ENCODE measurements at places on chromosomes 6 and 20.

GRCh38 chr6:101961357-101961756, 567.8 kb downstream of the GRIK2 start:
- DNase-seq = no peak

GRCh38 chr6:111147440-111147839, 60.1 kb downstream of the SLC16A10 start:
- DNase-seq = no peak

DNA sequence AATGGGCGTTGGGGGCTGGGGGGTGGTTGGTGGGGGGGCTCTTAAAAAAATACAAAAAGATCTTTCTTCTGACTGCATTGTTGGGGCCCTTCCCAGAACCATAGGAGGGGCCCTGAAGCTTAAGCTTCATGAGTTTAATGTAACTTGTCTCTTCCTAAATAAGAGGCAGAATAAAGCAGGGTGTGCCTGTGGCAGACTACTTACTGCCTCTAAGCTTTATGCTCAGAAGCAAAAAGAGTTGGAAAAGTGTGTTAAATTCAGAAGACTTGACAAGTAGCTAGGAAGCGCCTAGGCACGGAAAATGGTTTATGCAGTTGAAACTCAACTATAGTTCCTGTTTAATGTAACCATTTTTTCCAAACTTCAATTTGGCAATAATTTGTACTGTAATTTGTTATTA, 44.5 kb downstream of the TIAM2 start:
- DNase-seq = no peak

DNA sequence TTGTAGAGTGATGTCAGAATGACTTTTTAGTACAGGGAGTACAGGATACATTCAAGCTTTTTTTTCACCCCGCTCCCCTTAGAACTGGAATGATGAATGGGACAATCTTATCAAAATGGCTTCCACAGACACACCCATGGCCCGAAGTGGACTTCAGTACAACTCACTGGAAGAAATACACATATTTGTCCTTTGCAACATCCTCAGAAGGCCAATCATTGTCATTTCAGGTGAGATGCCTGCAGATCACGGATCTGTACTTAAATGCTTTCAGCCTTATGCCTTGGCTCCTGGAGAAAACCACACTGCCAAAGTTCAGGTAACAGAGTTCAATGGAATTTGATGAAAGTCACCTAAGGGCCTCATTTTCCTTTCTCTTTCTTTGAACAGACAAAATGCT, 8.5 kb downstream of the TNFAIP3 start:
- DNase-seq = no peak

GRCh38 chr6:156430386-156430785, 346.8 kb upstream of the ARID1B start:
- no peak for DNase-seq

DNA sequence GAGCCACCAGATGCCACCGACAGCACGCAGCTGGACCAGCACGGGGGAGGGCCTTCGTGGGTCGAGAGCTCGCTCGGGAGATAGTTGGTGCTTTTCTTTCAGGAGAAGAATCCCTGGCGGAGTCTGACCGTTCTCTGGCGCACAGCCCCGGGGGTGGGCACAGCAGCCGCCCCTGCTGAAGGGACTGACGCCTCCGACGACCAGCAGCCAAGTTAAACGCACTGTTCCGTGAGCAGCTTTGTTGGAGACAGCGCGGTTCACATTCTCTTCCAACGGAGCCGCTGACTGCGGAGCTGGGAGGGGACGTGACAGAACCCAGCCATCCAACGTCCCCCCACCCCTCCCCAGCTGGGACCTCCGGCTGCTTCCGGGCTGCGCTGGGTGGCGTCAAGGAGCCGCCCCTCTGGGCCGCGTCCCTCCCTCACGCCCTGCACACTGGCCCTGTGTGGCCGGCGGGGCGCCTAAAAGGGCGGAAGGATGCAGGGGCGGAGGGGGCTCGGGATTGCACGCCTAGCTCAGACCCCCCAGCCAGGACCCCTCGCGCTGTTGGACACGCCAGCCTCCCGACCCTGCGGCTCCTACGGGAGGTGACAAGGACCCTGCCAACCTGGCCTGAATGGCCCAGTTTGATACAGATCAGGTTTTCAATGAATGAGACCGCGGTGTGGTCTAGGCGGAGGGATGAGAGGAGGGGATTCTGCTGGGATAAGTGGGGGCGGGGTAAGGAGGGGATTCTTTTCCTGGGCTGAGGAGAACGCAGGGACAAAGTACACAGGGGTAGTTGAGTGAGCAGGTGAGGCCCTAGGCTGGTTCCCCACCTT, 36.4 kb upstream of the KHDC1 start:
- DNase-seq = no peak

GRCh38 chr20:20393207-20394120, 25.6 kb downstream of the INSM1 start:
- no peak for DNase-seq

DNA sequence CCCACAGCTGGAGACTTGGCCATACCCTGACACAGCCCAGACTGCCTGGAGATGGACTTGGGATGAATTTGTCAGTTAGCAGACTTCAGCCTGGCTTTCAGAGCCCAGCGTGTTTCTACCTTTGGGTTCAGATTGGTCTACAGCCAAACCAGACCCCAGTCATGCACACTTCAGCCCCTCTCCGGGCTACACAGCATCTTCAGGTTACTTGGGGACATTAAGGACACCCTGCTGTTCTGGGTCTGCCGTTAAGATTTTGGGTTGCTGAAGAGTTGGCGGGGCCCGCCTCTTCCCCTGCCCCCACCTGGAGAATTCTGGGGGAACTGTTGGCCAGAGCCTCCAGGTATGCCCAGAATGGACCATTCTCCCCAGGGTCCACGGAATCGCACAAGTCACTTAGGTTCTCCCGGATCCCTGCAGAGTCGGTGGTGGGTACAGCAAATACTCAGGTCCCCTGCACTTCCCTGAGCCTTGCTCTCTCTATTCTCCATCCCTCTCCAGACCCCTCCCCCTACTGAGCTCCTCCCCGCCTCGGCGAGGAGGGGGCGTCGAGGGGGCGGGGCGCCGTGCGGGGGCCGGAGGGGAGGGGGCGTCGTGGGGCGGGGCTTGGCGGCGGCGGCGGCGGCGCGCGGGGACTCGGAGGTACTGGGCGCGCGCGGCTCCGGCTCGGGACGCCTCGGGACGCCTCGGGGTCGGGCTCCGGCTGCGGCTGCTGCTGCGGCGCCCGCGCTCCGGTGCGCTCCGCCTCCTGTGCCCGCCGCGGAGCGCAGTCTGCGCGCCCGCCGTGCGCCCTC, at the start of gene PTK7:
Gene PTK7, plus strand, starts transcription at position 645 of the 794 bp plus-strand sequence. CDS start 175 bp downstream, outside the sequence.
- DNase-seq = peak; percentile 45

GRCh38 chr6:19413323-19413722, 423.8 kb upstream of the ID4 start:
- no peak for DNase-seq

DNA sequence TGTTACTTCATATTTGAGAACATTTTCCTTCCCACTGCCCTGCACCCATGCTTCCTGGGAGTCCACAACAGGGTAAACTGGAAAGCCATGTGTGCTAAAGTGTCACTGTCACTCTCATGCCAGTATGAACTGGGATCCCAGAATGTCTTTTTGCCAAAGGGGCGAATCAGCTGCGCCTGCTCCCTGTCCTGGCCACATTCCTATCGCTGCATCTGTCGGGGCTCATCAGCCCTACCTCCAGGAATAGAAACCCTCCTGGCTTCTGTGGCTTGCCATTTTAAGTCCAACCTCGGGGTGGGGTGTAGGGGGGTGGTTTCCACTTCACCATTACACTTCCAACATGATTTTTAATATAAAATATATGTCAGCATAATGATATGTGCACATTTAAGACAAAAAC, 933 bp downstream of the KLHL31 start:
- DNase-seq = no peak

GRCh38 chr20:18428490-18429173, 38.2 kb downstream of the DZANK1 start:
- no peak for DNase-seq

GRCh38 chr6:5752391-5752680, 254.4 kb downstream of the NRN1 start:
- DNase-seq = no peak

GRCh38 chr6:131391116-131391515, 181.9 kb upstream of the ARG1 start:
- DNase-seq = no peak

DNA sequence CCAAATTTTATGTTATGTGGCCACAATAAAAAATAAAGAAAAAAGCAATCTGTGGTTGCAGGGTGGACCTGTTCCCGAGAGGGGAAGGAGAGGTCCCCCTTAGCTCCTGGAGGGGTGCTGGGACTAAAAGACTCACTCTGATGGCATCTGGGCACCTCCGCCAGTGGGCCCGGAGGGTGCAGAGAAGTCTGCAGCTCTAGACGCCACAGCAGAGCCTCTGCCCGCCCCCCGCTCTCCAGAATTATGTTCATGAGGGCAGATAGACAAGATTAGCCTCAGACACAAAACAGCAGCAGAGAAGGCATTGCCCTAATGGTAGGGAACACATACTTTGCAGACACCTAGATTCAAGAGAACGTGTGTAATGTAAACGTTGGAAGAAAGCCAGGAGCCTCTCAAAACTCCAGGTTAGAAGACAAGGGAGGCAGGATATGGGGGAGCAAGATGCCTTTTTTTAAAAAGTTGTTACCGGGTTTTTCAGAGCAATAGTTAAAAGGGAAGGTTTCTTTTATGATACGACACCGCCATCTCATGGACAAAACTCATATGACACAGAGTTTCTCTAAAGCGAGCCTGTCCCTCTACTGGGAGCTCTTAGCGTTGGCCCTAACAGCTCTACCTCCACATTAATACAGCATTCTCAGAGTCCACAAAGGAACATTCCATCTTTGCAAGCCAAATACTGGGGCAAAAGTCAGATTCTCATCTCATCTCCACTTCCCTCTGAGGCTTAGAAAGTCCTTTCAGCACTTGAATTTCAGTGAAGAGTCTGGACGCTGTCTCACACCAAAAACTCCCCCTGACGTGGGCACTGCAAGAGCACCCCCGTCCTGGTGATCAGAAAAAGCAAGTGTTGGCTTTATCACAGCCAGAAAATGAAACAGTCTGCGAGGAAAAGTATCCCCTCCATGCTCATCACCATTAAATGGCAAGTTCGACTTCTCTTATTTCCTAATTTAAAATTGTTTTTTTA, 47.2 kb downstream of the FOXF2 start:
- DNase-seq = peak; percentile 84

DNA sequence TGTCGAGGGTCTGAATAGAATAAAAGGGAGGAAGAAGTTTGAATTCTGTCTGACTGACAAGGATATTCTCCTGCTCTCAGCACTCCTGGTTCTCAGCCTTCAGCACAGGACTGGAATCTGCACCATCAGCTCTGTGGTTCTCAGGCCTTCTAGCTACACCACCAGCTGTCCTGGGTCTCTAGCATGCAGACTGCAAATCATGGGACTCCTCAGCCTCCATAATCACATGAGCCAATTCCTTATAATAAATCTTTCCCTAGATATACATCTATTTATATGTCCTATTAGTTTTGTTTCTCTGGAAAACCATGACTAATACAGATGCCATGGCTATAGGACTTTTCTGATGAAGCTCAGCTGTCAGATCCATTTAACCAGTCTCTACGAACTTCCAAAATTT, 132.8 kb upstream of the ECI2 start:
- no peak for DNase-seq

DNA sequence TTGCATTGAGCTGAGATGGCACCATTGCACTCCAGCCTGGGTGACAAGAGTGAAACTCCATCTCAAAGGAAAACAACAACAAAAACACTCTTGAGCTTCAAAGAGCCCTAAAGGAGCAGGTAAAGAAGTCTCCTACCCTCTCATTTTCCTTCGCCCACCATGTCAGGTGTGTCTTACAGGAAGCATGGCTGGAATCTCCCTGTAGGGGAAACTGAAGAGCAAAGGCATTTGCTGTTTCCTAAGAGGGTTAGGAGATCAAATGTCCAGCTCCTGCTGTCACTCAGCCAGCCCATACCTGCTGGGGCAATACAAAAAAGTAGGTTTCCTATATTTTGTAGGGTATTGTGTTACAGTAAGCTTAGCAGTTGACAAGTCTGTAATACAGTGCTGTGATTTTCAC, 43.3 kb downstream of the SPATA2 start:
- DNase-seq = no peak

GRCh38 chr20:48448666-48449600, 378.9 kb downstream of the PREX1 start:
- DNase-seq = no peak

DNA sequence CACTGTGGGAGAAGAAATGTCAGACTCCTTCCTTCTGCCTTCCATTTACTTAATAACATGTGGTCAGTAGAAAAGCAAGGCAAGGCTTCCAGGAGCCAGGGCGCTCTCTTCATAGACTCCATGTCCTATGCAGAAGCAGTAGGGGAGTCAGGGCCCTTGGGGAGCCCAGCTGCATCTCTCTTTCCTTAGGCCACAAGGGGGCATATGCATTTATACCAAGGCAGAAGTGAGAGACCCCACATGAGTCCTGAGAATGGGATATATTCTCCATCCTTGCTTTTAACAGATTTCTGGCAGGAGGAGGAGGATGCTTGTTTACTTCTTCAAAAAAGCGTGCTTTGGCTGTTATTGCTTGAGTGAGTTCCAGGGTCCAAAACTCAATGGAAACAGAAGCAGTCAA, 198.5 kb downstream of the HIVEP2 start:
- peak; percentile 39 for DNase-seq

GRCh38 chr20:38873050-38873581, 53.1 kb upstream of the FAM83D start:
- peak; percentile 10 for DNase-seq

DNA sequence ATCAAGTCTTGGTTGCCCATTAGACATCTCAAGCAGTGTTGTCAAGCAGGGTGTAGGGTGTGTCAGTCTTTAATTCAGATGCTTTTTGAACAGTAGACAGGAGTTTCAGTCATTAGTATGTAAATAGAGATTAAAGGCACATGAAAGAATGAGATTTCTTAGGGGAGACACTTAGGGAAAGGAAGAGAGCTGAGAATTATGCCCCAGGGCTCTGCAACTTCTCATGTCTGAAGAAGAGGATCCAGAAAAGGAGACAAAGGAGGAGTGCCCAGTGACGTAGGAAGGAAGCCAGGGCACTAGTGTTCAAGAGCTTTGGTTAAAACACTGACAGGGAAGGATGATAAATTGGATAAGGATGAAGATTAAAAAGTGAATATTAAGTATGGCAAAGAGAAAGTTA, 569.7 kb downstream of the NKAIN2 start:
- no peak for DNase-seq

- no peak for DNase-seq
These were observed 25.5 kb upstream of the FOXO3 start for GRCh38 chr6:108535114-108535742.

- no peak for DNase-seq
These were observed 20.9 kb downstream of the VPS52 start for GRCh38 chr6:33250731-33251130.

GRCh38 chr6:85015396-85015990, 251.1 kb upstream of the TBX18 start:
- peak; percentile 18 for DNase-seq

DNA sequence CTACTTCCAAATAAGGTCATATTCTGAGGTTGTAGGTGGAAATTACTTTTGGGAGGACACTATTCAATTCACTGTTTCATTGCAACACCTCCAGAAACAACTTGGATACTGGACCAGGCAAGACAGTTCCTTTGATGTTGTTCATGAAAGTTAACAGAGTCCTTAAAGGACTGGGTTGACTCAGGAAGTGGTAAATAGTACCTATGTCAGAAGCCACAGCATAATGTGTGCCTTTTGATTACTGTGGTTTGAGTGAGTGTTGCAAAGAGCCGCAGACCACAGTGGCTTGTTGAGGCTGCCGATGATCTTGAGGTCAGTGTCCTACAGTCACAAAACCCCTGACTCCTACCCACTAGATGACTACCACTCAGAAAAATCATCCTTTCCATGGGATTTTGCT, 10.9 kb downstream of the IL20RA start:
- DNase-seq = peak; percentile 84

- DNase-seq = no peak
These were observed 195.2 kb upstream of the POU3F2 start for GRCh38 chr6:98639089-98639635.
